ENCODE measurements at places on chromosomes 5 and 9.
A peak's percentile ranks its signal among the peaks of the same experiment; 100 is the strongest.

GRCh38 chr5:137822158-137822764 lies 45.4 kb upstream of the MYOT start:
- no peak for DNase-seq

GRCh38 chr5:1362242-1363015 lies 17.5 kb upstream of the CLPTM1L start:
- DNase-seq = no peak

DNA sequence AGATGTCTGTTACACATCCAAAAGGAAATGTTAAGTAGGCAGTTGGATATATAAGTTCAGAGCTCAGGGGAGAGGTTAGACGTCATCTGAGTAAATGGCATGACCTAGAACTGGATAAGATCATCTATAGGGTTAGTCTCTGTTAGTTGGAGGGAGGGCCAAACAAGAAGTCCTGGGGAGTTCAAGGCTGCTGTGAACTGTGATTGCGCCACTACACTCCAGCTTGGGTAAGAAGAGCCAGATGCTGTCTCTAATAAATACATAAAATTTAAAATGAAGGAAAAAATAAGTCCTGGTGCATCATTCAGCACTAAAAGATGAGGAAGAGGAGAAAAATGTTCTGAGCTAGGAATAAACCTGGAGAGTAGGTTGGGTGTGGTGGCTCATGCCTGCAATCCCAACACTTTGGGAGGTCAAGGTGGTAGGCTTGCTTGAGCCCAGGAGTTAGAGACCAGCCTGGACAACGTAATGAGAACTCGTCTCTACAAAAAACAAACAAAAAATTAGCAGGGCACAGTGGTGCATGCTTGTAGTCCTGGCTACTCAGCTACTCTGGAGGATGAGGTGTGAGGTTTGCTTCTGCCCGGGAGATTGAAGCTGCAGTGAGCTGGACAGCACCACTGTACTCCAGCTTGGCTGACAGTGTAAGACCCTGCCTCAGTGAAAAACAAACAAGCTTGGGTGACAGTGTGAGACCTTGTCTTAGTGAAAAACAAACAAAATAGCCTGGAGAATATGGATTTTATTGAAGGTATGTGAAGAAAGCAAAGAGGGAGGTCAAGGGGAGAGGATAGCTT lies 123.6 kb downstream of the ACTBL2 start:
- no peak for DNase-seq

DNA sequence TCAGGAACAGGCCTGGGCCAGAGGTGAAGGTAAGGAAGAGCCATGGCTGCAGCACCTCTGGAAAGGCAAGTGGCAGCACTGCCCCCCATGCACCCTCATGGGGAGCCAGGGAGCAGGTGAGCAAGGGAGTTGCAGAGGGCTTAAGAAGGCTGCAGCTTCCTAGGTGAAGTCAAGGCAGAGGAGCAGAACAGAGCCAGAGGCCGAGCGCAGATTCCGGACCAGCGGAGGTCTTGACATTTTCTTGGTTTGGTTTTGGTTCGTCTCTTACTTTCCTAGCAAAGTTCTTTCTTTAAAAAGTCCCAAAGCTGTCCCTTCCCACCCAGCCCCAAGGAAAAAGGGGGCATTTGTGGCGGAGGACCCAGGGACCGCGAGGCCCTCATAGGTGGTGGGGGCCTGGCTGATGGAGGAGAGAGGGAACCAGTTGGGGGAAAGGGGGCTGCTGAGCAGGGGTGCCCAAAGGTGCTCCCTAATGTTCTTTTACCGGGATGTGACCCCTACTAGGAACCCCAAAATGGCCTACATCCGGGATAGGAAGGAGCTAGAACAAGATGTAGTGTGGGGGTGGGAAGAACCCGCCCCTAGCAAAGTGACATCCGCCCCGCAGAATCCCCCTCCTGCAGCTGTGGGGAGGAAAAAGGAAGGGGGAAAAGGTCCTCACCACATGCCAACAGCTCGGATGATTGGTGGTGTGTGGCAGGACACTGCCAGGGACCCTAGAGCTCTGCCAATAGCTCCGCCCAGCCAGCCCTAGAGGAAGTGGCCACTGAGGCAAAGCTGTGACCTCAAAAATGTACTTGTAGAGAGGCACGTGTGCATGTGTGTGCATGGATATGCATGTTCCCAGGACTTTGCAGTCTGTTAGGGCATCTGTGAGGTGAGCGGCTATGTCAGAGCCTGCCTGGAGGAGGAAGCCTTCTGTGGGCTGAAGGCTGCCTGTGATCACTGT lies 914 bp upstream of the CD72 start:
- peak; percentile 72 for DNase-seq

DNA sequence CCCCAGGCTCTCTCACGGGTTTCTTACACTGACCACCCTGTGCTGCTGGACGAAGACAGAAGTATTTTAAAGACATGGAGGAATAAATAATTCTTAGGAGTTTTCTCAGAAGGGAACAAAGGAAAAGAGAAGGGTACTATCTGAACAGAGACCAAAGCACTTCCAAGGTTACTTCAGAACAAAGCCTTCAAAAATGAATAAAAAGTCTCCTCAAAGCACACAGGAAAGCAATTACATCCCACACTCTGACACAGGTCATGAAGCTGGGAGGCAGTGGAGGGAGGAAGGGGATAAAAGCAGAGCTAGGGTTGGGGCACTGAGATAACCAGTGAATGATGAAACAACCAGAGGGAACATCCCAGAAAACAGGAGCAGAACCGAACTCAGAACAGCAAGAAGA lies 151.8 kb downstream of the ARSB start:
- no peak for DNase-seq

GRCh38 chr5:1762121-1762882 lies 37.3 kb downstream of the MRPL36 start:
- no peak for DNase-seq

DNA sequence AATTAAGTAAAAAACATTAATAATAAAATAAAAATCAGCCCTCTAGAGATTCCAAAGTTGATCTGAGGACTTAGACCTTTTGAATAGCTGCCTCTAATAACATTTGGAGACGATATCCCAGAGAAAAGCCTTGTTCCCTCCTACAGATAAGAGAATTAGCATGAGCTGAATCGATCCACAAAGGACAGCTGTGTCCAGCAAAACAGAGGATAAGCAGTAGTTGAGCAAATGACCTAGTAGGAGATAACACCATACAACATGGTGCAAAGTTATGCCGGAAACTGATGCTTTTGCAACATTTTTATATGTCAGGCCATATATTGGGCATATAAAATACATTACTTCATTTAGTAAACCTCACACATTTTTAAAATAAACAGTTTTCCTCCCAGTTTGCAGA lies 212.2 kb upstream of the PRR16 start:
- DNase-seq = no peak

GRCh38 chr5:33032271-33033070 lies 321.4 kb downstream of the NPR3 start:
- DNase-seq = no peak

DNA sequence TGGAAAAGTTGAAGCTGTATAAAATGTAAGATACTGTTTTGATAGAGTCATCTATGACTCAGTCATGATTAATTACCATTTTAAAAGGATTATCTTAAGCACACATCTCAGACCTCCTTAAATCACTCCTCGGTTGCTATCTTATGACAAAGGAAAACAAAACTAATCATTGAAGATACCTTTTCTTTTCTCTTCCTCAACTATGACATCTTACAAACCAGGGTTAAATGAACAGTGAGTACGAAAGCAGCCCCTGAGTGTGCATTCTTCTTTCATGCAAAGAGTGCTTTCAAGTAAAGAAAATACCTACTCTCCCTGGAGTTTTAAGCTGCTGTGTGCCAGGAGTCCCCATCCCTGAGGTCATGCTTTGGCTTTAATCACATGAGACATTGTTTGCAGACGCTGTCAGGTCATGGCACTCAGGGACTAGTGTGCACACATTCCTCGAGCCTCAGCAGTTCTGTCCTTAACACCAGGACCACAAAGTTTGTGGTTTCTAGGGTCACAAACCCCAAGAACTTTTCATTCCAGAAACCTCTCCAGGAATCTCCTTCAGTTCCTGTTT lies 86.7 kb upstream of the ICE1 start:
- no peak for DNase-seq

DNA sequence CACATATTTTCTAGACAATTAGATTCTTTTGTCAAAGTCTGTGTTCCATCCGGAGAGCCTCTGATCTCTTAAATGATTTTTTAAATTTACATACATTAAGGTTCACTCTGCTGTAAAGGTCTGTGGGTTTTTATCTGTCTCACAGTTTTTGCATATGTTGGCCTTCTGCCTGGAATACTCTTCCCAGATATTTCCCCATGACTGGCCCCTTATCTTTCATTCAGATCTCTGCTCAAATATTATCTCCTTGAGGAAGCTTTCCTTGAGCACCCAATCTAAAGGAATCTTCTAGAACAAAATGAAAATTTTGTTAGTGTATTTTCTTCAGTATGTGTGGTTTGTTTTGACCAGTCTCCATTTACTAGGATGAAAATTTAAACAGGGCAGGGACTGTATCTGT lies 26.3 kb downstream of the FAF2 start:
- no peak for DNase-seq

- DNase-seq = no peak
These were observed 164.5 kb downstream of the ZNF608 start for GRCh38 chr5:124581738-124582560.

GRCh38 chr5:172715931-172716682 lies 54.9 kb downstream of the DUSP1 start:
- no peak for DNase-seq

DNA sequence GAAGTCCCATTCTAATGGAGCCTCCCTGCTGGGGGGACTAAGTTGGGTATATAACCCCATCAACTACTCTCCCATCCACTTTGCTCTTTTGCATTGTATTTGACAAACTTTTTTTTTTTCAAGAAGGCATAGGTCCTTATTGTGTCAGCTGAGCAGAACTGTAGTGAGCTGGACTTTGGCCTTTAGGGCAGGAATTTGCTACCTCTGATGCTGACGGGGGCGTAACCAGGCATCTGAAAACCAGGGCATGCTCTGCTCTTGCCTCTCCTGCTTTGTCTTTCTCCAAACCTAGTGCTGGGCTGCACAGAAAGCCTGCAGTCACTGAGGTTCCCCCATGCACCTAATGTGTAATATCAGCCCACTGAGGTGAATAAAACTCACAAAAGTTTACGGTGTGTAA lies 49.0 kb downstream of the MSX2 start:
- no peak for DNase-seq

DNA sequence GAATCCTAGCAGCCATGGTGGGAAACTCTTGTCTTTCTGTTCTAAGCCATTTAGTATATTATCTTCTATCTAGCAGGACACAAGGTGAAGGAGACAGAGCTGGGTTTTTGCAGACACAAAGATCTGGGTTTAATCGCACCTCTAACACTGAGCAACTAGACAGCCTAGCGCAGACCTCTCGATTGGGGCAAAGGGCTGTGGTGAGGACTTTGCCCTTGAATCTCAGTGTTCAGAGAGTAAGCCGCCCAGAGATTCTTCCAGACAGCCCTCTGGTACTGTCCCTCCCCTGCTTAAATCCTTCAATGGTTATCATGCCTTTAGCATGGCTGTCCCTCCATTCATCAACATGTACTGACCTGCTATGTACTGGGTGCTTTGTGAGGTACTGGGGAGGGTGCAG lies 128.1 kb downstream of the CRB2 start:
- no peak for DNase-seq

GRCh38 chr9:36407122-36407723 lies 7.2 kb upstream of the RNF38 start:
- peak; percentile 61 for DNase-seq

DNA sequence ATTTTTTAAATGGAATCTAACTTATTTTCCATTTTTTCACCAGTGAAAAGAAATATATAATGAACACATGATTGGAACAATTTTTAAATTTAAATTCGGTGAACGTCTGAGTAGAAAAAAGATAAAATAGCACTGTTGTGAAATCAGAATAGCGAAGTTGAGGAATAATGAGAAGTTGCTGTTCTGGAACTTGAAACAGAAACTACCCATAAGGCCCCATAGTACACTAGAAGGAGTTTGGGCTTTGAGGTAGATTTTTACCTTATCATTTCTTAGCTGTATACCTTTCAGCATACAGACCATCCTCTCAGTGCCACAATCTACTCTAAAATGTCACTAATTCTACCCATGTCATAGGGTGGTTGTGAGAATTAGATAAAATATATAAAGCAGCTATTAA lies 35.1 kb downstream of the TDRD7 start:
- DNase-seq = no peak

GRCh38 chr9:36021968-36022367 lies 14.7 kb upstream of the RECK start:
- DNase-seq = no peak

DNA sequence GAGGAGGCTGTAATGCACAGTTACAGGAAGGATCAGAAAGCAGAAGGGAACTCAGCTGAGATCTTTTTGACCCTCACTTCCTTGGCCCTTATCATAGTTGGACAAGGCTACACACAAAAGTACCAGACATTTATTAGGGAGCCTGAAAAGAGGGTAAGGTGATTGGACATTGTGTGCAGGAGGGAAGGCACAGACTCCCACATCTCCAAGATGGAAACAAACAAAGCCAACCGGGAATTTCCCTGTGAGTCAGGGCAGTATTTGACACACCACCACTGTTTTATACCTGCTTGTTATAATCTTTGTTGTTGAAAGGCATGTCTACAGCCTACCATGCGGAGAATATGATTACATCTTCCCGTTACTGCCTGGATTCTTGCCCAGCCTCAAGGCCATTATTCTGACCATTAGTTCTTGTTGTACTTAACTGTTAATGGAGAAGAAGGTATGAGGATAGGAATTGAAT lies 3.0 kb upstream of the CCNG1 start:
- DNase-seq = no peak

GRCh38 chr5:35803191-35803651 lies 53.5 kb upstream of the IL7R start:
- no peak for DNase-seq

DNA sequence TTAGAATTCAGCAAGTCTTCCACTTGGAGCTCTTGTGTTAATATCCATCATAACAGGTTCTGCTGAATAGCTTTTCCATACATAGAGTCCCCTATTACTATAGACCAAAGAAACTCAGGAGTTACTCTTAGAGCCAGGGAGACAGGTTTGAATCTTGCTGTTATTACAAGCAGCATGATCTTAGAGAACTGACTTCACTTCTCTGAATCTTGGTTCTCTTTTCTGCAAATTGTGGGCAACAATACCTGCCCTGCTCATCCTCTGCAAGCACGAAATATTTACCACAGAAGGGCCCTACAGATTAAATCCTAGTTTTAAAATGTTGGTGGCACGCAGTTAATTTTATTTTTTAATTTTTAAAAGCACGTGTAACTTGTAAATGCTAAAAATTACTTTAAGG lies 111.7 kb downstream of the TLR4 start:
- no peak for DNase-seq

DNA sequence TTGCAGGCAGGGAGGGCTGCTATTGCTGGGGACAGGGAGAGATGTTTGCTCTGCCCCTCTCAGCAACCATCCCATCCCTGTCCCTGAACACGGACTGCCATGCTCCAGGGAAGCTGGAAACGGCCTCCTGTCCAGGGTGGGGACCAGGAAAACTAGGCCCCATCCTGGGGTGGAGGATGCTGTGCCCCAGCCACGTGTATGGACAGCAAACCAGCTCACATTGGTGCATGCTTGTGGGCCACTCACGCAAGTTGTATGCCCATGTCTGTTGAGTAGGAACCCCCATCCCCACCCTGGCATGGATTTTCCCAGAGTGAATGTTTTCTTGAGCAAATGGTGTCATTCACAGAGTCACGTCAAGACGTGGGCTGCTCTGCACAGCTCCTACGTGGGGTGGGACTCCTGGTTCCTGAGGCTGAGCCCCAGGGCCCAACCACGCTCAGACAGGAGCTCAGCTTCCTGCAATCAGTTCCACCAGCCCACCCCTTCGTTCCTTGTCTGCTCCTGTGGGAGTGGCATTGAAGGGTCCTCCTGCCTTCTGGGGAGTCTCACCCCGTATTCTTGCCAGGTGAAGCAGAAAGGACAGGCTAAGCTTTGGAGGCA lies 4.6 kb downstream of the UNC5A start:
- DNase-seq = no peak

All from CD4-positive, alpha-beta T cell treated with Interferon gamma for 1 hour (primary cell).